ENCODE measurements at places on chromosomes 5 and 9. TPM values are rescaled to one million over a fixed set of nuclear protein-coding genes. Genes with fewer than 3 reads are reported as not detected.

Gene SPINK1
- not detected for total RNA-seq

Gene PALM2AKAP2
- 6.4 TPM for total RNA-seq

Gene PCDH12
- total RNA-seq: not detected

Gene IL7R
- total RNA-seq: 2.8 TPM

Gene PDGFRB
- total RNA-seq: 35.4 TPM

Gene AIF1L
- 61.1 TPM for total RNA-seq

Gene PDE8B
- not detected for total RNA-seq

Gene TRUB2
- total RNA-seq: 17.2 TPM

Gene SPATA31D1
- total RNA-seq: not detected

Gene SOHLH1
- not detected for total RNA-seq

Gene HMGCR
- 34.1 TPM for total RNA-seq

Gene FGFR4
- total RNA-seq: 15.8 TPM

Gene ENC1
- total RNA-seq: 120 TPM

Gene KIF3A
- 2.9 TPM for total RNA-seq

Measured in mesangial cell (primary cell).